ENCODE measurements at places on chromosomes 16 and 17.

GRCh38 chr17:40992666-40993065 is 1.3 kb downstream of the KRTAP3-3 start:
- no peak for DNase-seq

- DNase-seq = no peak
Observed at GRCh38 chr17:64219571-64219970, 43.5 kb downstream of the TEX2 start.

DNA sequence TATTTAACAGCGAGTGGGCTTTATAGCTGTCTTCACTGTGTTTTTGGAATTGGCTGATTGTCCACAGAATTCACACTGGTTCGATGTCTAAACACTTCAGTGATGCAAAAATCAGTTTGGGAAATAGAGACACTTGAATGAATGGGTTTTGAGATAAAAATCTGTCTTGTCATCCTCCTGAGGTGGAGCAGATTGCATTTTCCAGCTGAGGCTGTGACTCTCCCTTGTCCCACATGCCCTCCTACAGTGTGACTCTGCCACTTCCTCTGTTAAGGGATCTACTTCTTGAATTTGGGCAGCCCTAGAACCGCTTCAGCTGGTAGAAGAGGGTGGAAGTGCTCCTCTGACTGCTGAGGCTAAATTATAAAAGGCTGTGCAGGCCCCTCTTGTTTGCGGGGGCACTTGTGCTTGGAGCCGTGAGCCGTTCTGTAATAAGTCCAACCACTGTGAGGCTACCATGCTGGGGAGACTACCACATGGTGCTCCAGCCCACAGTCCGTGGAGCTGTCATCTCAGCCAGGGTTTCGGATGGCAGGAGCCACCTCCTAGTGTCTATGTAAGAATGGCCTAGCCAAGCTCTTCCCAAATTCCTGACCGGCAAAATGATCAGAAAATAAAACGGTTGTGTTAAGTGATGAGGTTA is 175.9 kb downstream of the SPECC1 start:
- no peak for DNase-seq

DNA sequence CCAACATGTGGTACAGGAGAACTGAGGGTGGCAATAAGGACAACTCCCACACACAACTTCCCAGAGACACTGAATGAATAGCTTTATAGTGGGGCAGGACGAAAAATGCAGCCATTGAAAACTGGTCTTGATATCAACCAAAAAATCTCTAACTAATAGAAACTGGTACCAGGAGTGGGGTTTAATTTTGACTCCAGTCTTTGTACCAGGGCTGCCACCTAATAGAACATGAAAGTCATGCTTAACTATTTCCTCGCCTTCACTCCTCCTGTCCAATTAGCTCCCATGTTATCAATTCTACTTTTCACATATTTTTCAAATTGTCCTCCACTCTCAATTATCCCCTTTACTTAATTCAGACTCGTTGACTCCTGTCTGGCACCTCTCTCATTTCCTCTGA is 192.0 kb upstream of the ERCC4 start:
- no peak for DNase-seq

GRCh38 chr17:35898283-35899070 is 18.3 kb upstream of the CCL5 start:
- no peak for DNase-seq

DNA sequence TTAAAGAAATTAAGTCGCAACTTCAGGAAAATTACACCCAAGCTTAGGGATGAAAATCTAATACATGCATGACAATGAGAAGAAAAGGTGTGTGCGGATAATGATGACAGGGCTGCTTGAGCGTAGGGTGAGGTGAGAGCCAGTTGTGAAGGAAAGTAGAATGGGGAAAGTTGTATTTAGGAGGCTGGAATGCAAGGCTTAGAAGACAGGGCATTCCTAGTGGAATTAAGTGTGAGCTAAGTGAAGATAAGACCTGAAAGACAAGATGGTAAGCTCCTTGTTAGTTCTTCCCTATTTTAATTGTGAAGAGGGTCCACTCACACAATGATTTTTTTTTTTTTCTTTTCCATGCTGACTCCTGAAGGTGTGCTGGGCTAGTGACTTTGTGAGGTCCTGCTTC is 519.5 kb upstream of the SALL1 start:
- DNase-seq = no peak

Measured in activated CD4-positive, alpha-beta T cell treated with anti-CD3 and anti-CD28 coated beads, Interleukin-2, amount 50 U/mL, for 48 hours (primary cell).